ENCODE measurements at places on chromosomes 16 and 17.

DNA sequence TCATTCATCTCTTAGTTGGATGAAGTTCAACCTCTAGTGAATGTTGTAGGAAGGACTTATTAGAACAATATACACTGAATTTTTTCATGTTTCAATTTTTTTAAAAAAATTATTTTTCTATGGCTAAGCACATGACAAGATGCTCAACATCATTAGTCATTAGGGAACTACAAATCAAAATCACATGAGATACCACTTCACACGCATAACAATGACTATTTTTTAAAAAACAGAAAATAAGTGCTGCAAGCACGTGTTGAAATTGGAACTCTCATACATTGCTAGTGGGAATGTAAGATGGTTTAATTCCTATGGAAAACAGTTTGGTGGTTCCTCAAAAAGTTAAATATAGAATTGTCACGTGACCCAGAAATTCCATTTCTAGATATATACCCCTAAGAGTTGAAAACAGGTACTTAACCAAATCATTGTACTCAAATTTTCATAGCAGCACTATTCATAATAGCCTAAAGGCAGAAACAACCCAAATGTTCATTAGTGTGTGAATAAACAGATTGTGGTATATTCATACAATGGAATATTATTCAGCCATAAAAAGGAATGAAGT lies 85.2 kb upstream of the AKTIP start:
- no peak for DNase-seq

GRCh38 chr17:79843474-79843815 lies 4.2 kb upstream of the CBX4 start:
- no peak for DNase-seq

- DNase-seq: no peak
Observed at GRCh38 chr16:29775742-29776408, 2.2 kb upstream of the ZG16 start.

DNA sequence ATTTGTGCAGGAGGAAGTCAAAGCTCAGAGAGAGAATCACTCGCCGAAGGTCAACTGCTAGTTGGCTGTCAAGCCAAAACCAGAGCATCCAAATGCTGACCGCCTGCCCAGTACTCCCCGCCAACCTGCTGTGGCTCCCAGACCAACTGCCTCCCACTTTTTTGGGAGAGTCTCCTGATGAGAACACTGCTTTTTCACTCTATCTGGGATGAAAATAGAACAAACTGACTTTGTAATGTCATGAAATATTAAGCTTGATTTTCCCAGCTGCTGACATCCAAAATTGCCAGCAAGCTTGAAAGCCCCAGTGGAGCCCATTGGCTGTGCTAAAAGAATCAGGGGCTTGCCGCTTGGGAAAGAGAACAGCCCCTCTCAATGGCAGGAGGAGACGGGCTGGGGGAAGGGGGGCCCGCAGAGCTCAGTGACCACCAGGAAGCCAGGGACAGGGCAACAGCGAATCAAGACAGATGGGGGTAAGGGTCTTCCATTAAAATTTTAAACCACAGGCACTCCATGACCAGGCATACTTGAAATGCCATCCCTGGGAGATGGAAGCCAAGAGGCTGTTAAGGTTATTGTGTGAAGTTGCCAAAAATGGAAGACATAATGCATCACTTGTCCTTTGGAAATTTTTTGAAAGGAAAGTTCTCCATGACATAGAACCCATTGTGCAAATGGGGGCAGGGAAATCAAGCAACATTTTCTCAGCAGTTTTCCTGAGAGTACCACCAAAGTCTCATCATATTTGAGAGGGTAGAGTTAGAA lies 125.7 kb upstream of the CDH5 start:
- no peak for DNase-seq

GRCh38 chr17:10739386-10739785 lies 9.6 kb upstream of the TMEM220 start:
- DNase-seq: no peak

GRCh38 chr17:7011942-7012254 lies 526 bp upstream of the RNASEK start:
- DNase-seq: no peak

DNA sequence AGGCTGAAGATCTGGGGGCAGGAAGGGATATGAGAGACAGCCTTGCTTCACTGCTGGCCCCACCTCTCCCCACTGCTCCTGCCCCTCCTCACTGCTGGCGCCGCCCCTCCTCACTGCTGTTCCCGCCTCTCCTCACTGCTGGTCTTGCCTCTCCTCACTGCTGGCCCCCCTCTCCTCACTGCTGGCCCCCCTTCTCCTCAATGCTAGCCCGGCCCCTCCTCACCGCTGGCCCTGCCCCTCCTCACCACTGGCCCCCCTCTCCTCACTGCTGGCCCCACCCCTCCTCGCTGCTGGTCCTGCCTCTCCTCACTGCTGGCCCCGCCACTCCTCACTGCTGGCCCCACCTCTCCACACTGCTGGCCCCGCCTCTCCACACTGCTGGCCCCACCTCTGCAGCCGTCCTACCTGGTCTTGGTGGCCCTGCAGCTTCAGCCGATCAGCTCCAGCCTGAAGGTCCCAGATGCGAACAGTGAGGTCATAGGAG lies 9.5 kb upstream of the PAM16 start:
- no peak for DNase-seq

DNA sequence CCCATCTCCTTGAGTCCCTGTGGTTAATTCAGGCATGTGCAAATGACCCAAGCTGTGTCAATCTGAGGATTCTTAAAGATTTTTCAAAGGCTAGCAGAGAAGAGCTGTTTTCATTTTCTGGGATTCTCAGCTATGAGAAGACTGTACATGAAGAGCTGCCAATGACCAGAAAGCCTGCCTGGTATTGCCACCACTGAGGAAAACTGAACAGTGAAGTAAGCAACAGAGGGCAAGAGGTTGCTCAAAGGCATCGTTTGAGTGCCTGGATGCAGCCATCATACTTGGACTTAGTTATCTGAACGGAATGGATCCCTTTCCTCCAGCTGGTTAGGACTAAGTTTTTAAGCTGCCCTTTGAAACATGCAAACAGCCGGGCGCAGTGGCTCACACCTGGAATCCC lies 38.4 kb downstream of the FAM20A start:
- DNase-seq: no peak

DNA sequence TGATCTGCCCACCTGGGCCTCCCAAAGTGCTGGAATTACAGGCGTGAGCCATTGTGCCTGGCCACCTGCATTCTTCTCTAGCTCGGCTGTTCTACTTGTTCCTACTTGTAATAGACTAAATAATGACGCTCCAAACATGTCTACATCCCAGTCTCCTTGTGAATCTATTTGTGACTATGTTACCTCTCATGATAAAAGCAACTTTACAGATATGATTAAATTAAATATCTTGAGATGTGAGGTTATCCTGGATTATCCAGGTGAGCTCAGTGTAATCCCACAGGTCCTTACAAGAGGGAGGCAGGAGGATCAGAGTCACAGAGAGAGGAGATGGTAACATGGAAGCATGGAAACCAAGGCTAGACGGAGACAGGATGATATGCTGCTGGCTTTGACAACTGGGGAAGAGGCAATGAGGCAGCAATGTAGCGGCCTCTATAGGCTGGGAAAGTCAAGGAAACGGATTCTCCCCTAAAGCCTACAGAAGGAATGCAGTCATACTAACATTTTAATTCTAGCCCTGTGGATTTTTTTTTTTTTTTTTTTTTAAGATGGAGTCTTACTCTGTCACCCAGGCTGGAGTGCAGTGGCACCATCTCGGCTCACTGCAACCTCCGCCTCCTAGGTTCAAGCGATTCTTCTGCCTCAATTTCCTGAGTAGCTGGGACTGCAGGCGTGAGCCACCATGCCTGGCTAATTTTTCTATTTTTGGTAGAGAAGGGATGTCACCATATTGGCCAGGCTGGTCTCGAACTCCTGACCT lies 5.0 kb upstream of the LASP1 start:
- no peak for DNase-seq

GRCh38 chr17:19978209-19978802 lies 678 bp upstream of the AKAP10 start:
- DNase-seq: peak; percentile 12

DNA sequence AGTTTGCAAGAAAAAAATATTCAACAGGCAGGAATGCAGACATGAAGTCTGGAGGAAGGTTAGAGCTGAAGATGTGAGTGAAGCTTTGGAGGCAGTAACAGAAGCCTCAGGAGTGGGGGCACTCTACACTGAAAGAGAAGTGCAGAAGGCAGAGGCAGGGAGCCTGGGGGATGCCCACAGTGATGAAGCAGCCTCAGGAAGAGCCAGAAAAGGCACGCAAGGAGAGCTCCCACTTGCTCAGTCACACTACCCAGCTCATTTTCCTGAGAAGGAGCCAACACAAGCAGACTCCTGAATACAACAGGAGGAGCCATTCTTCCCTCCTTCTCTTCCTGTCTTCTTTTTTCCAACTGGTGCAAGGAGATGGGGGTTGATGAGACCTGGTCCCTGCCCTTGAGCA lies 45.1 kb upstream of the DNAH9 start:
- no peak for DNase-seq

DNA sequence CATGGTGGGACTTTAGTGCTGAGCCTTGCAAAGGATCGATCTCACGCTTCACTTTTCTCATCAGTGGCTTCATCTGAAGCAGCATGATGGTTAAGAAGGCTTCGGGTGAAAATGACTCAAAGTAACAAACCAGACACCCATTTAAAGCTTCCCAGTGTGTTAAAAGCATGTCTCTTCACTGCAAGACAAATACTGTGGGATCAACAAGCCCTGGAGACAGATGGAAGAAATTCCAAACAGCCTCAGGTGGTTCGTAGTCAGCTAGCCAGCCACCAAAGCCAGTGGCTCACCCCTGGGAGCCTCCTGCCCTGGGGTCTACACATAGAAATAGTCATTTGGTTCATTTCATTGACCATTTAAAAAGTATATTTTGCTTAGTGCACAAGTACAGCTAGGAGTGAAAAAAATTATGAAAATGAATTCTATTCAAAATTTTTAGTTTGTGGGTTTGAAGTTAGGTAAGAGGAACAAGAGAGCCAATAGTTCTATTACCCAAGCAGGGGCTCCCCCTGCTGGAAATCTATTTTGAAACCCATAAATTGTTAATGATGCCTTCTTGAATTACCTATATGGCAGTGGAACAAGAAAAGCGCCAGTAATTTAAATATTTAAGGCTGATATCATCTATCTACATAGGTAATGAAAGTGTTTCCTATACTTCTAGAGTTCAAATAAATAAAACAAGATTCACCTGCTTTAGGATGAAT lies 51.6 kb downstream of the PMP22 start:
- DNase-seq: no peak

GRCh38 chr16:10694306-10694705 lies 424 bp downstream of the TEKT5 start:
- DNase-seq: no peak

DNA sequence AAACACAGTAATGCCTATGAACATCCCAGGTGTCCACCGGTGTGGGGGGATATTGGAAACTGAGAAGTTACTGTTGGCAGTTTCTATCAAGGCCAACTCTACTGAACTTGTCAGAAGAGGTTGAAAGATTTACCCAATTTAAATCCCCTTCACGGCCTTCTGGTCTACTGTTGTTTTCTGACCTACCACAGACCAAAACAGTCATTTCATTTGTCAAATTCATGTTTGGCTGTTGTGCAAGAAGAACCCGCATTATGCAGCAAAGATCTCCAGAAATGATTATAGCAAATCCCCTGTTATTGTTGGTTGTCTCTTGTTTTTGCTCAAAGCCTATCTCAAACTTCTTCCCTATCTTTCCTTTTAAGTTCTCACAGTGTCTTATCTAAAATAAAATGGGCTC lies 73.1 kb upstream of the MAF start:
- no peak for DNase-seq

GRCh38 chr16:89289428-89290395 lies 72.2 kb downstream of the ZNF778 start:
- peak; percentile 66 for DNase-seq

DNA sequence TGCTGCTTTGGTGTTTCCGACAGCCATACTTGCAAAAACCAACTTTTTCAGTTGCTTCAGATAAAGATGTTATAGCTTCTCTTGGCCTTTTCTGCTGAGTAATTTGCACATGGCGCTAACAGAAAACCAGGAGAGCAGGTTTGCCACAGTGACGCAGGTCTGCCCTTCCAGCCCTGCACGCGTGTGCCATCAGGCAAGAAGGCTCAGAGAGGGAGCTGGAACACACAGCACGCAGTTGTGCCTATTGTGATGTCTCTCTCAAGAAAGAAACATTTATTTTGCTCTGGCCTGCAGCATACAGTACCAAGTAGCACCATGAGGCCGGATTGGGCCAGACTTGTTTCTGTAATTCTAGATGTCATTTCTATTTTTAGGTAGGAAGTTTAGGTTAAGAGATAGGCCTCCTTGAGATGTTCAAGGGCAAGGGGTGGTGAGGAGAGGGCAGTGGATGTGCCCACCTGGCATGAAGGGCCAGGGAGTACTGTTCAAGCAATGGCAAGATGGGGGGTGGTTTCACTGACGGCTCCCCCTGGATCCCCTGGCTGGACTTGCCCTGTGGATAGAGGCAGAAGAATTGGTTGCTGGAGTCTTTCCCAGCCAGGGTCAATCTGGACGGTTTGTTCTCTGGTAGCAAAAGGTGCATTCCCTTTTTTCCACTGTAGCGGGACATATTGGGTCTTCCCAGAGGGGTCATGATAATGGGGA lies 1.9 kb downstream of the CBX2 start:
- no peak for DNase-seq

DNA sequence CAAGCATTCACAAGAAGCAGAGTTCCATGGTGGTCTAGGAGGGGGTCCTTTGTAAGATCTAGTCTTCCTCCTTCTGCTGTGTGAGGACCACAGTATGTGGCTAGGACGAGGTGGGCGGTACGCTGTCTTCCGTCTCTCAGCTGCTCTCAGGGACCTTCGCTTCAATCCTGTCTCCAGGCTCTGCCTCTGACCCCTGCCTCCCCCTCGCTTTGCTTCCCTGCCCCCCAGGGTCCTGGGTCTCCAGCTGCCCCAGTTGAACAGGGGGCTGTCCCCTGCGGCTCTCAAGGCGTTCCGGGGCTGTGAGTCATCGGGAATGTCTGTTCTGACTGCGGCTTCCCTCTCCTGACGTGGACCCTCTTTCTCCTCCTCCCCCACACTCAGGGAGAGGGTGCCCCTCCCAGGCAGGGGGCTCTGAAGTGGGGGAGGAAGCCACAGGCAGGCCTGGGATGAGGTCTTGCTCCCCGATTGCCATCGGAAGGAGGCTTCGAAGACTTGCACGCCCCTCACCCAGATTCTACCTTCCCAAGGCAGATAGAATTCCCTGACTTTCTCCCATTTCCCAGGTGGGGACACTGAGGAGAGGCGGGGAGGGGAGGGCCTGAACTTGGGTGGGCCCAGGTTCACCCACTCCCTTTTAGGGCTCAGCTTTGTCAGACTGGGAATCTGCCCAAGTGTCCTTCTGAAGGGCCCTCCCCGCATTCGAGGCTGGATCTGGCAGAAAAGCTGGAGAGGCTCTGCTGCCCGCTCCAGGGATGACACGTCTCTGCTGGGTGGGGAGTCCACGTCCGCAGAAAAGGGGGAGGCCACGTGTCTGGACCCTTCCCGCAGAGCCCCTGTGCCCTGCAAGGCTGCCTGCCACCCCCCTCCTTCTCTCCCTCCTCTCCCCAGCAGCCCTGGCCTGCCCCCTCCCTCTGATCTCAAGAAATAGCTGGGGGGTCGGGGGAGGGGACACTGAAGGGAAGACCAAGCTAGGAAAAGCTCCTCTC lies 9.1 kb upstream of the COL1A1 start:
- DNase-seq: no peak

- DNase-seq: no peak
Observed at GRCh38 chr17:7843257-7843535, 9.2 kb downstream of the KDM6B start.

- DNase-seq: no peak
Observed at GRCh38 chr17:3884188-3884587, 8.7 kb downstream of the CAMKK1 start.

- no peak for DNase-seq
Observed at GRCh38 chr17:48611213-48611612, 396 bp upstream of the HOXB7 start.

Data from stimulated activated CD4-positive, alpha-beta T cell treated with anti-CD3 and anti-CD28 coated beads, Interleukin-12 subunit alpha, Interleukin-12 subunit beta, amount 100 ng/mL, for 4 hours (primary cell).